Esophagus squamous epithelium (tissue), 5 donors: ENCODE measurements at places on chromosomes 5 and 9.

DNA sequence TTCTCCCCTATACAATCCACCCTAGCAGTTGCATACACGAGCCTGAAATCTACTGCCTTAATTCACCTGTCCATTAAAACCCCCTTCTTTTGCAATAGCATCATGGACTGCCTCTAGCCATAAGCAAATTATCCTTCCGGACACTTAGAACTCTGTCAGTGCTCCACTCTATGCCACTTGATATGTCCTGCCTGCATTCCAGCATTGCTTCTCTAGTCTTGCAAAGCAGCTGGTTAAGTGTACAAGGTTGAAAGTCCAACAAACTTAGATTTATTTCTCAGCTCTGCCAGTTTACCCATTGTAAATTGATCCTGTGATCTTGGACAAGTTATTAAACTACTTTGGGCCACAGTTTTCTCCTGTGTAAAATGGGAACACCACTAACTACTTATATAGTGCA is 197.9 kb downstream of the EPB41L4A start:
- H3K4me3 ChIP-seq = no peak overlapping the region
- no peak overlapping the region for H3K27ac ChIP-seq
- DNase-seq = no peak
- H3K36me3 ChIP-seq = no peaks in the 10 kb centered on the region

DNA sequence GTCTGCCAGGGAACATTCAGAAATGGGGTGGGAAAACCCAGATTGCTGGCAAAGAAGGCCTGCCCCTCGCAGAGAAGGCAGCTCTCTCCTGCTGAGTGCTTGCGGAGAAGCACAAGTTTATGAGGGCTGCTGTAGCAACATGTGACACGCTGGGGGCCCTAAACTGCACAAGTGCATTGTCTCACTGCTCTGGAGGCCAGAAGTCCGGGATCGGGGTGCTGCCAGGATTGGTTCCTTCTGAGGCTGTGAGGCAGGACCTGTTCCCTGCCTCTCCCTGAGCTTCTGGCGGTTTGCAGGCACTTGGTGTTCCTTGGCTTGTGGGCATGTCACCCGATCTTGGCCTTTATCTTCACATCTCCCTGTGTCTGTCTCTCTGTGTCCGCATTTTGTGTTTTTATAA is 75.6 kb upstream of the NEURL1B start:
- DNase-seq = no peak
- no peak overlapping the region for H3K4me3 ChIP-seq
- H3K4me1 ChIP-seq = peaks cover 9% of the 10 kb centered on the region
- no peaks in the 10 kb centered on the region for H3K36me3 ChIP-seq
- no peaks in the 10 kb centered on the region for H3K27me3 ChIP-seq

- H3K36me3 ChIP-seq = no peaks in the 10 kb centered on the region
- no peak overlapping the region for H3K27ac ChIP-seq
- H3K27me3 ChIP-seq = no peaks in the 10 kb centered on the region
Observed at GRCh38 chr5:141649056-141649688, 2.0 kb downstream of the FCHSD1 start.

- H3K27ac ChIP-seq = no peak overlapping the region
- DNase-seq = no peak
- no peaks in the 10 kb centered on the region for H3K27me3 ChIP-seq
- H3K36me3 ChIP-seq = no peaks in the 10 kb centered on the region
- no peaks in the 10 kb centered on the region for H3K4me1 ChIP-seq
- no peak overlapping the region for H3K4me3 ChIP-seq
Observed at GRCh38 chr5:90602681-90603080, 44.1 kb downstream of the ADGRV1 start.

DNA sequence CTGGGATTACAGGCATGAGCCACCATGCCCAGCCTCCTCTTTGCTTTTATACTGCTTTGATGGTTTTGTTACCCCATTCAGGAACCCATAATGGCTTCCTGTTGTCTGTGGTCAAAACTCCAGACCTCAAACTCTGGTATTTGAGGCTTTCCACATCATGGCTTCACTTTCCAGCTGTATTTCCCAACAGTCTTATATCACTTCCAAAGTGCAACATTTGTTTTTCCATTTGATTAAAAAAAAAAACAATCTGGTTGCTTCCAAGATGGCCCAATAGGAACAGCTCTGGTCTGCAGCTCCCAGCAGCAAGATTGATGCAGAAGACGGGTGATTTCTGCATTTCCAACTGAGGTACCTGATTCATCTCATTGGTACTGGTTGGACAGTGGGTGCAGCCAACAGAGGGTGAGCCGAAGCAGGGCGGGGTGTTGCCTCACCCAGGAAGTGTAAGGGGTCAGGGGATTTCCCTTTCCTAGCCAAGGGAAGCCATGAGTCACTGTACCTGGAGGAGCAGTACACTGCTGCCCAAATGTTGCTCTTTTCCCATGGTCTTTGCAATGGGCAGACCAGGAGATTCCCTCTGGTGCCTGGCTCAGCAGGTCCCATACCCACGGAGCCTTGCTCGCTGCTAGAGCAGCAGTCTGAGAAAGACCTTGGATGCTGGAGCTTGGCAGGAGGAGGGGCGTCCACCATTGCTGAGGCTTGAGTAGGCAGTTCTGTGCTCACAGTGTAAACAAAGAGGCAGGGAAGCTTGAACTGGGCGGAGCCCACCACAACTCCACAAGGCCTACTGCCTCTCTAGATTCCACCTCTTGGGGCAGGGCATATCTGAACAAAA is 458.4 kb downstream of the KDM4C start:
- no peak overlapping the region for H3K27ac ChIP-seq
- H3K27me3 ChIP-seq = no peaks in the 10 kb centered on the region
- H3K4me3 ChIP-seq = no peak overlapping the region
- no peaks in the 10 kb centered on the region for H3K36me3 ChIP-seq
- no peaks in the 10 kb centered on the region for H3K4me1 ChIP-seq

GRCh38 chr9:81417941-81418340 is 271.4 kb downstream of the TLE1 start:
- H3K27me3 ChIP-seq = no peaks in the 10 kb centered on the region
- no peak for DNase-seq
- no peaks in the 10 kb centered on the region for H3K4me1 ChIP-seq

GRCh38 chr9:2047916-2048315 is 32.8 kb downstream of the SMARCA2 start:
- H3K4me1 ChIP-seq = no peaks in the 10 kb centered on the region
- peaks cover 64% of the 10 kb centered on the region for H3K36me3 ChIP-seq
- no peaks in the 10 kb centered on the region for H3K27me3 ChIP-seq
- DNase-seq = no peak
- H3K27ac ChIP-seq = no peak overlapping the region

- H3K27ac ChIP-seq = peak overlapping the region; percentile 77
- H3K27me3 ChIP-seq = no peaks in the 10 kb centered on the region
- peaks cover 100% of the 10 kb centered on the region for H3K4me1 ChIP-seq
- H3K36me3 ChIP-seq = peaks cover 13% of the 10 kb centered on the region
- H3K4me3 ChIP-seq = peak overlapping the region; percentile 28
- no peak for DNase-seq
Observed at GRCh38 chr9:128887914-128888350, 6.0 kb downstream of the LRRC8A start.

DNA sequence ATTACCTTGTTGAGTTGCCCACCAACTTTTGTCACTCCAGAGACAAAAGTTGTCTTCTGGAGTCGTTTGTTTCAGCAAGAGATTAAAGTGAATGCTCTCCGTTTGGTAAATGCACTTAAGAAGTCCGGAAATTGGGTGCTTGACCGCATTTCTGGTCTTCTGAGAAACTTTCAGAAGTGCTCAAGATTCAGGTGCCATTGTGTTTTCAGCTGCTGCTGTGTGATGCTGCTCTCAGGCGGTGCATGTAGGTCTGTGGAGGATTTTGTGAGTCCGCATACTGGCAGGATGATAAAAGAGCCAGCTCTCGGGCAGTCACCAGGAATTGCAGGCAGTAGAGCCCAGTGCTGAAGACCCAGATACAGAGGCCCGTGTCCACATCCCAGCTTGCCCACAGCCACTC is 5.9 kb upstream of the NFIL3 start:
- H3K27ac ChIP-seq = no peak overlapping the region
- H3K4me3 ChIP-seq = no peak overlapping the region
- no peak for DNase-seq
- no peaks in the 10 kb centered on the region for H3K36me3 ChIP-seq
- peaks cover 19% of the 10 kb centered on the region for H3K4me1 ChIP-seq

GRCh38 chr9:110900456-110900855 is 137.8 kb downstream of the LPAR1 start:
- H3K4me1 ChIP-seq = no peaks in the 10 kb centered on the region
- no peak overlapping the region for H3K4me3 ChIP-seq
- no peaks in the 10 kb centered on the region for H3K36me3 ChIP-seq
- H3K27me3 ChIP-seq = no peaks in the 10 kb centered on the region

DNA sequence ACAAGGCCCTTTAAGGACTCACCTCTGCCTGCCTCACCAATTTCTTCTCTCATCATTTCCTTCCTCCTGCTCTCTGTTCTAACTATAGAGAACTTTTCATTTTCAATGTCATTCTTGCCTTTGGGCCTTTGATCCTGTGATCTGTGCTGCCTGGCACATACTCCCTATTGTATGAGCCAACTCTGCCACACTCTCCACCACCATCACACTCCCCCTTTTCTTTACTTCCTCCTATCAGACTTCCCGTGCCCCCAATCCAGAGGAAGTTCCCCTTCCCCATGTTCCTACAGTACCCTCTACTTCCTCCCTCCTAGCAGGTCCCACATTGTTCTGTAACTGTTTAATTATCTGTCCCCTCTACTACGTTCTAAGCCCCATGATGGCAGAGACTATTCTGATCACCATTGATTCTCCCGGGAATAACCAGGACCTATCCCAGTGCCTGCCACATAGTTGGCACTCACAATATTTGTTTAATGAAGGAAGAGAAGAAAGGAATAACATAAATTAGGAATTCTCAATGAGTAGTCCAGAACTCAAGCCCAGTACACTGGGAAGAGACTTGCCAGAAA is 27.5 kb downstream of the ADAM19 start:
- H3K4me1 ChIP-seq = peaks cover 53% of the 10 kb centered on the region
- no peak for DNase-seq
- no peaks in the 10 kb centered on the region for H3K36me3 ChIP-seq
- H3K4me3 ChIP-seq = no peak overlapping the region

DNA sequence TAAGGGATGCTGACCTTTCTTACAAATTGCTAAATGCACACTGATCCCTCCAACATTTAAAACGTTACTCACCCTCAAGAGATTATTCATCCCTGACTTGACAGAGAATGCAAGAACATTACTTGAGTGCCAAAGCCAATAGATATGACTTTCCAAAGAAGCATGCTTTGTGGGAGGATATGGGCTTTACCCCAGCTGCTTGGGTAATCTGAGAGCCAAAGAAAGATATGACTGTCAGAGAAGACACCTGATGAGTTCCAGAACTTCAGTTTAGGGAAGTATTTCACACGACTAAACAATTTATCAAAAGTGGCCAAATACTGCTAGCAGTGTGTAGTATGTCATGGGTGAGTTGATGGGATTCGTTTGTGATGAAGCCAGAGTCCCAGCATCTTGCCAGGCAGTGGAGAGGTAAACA is 7.4 kb upstream of the SPDL1 start:
- no peak overlapping the region for H3K4me3 ChIP-seq
- no peak overlapping the region for H3K27ac ChIP-seq
- no peaks in the 10 kb centered on the region for H3K36me3 ChIP-seq
- H3K27me3 ChIP-seq = peaks cover 67% of the 10 kb centered on the region
- DNase-seq = no peak
- peaks cover 24% of the 10 kb centered on the region for H3K4me1 ChIP-seq

GRCh38 chr9:136079211-136079915 is 15.7 kb downstream of the NACC2 start:
- H3K4me3 ChIP-seq = no peak overlapping the region
- peaks cover 18% of the 10 kb centered on the region for H3K4me1 ChIP-seq
- DNase-seq = no peak
- peaks cover 45% of the 10 kb centered on the region for H3K36me3 ChIP-seq

DNA sequence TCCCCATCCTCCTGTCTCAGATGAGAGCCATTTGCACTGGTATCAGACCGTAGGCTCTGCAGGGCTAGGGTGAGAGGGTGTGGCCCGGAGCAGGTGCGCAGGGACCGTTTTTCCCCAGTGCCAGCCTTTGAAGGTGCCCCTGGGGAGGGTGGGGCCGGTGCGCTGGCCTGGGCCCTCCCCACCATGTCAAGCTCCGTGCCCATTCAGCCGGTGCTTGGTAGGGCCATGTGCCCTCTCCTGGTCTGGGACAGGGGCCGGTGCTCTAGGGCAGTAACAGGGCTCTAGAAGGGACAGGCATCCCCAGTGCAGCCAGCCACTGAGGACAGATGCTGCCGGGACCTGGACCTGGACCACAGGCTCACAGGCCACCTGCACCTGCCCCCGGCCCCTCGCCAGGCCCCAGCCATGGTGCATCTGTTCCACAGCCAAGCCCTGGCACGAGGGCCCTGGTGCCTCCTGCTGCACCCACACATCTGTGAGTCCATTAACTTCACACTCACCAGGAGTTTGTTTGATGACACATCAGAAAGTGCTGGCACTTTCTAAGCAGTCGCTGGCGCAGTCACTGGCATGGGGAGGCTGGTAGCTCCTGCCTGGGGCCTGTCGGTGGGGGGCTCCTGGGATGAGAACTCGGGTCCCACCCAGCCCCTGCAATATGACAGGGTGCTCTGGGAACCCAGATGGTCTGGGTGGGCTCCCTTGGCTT is 5.0 kb upstream of the QRFP start:
- DNase-seq = no peak
- H3K27ac ChIP-seq = no peak overlapping the region
- peaks cover 94% of the 10 kb centered on the region for H3K27me3 ChIP-seq
- no peak overlapping the region for H3K4me3 ChIP-seq

- no peaks in the 10 kb centered on the region for H3K4me1 ChIP-seq
- no peaks in the 10 kb centered on the region for H3K36me3 ChIP-seq
- no peak overlapping the region for H3K27ac ChIP-seq
- no peak overlapping the region for H3K4me3 ChIP-seq
- no peak for DNase-seq
- H3K27me3 ChIP-seq = no peaks in the 10 kb centered on the region
Observed at GRCh38 chr9:91234523-91234922, 127.2 kb downstream of the AUH start.

GRCh38 chr5:1253456-1254105 is 28.4 kb downstream of the SLC6A18 start:
- H3K36me3 ChIP-seq = no peaks in the 10 kb centered on the region
- no peak overlapping the region for H3K4me3 ChIP-seq
- DNase-seq = no peak
- H3K27me3 ChIP-seq = no peaks in the 10 kb centered on the region
- no peak overlapping the region for H3K27ac ChIP-seq

DNA sequence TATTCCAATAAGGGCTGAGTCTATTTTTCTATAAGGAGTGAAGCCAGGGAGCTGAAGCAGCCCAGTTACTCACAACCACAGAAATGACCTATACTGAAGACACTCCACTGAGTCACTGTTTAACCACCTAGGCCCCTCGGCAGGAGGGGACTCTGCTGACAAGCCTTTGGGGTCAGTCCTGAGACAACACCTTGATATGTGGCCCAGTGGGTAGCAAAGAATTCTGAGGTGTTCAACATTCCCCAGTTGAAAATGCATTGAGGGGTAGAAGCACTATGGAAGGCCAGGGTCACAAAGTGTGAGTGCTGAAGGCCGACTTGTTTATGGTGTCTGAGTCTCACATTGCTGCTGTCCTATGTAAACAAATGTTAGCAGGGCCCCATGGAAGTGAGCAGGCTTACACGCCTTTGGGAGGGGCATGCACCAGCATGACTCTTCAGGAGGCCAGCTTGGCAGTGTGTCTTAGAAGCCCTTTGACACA is 112.6 kb upstream of the NFIL3 start:
- no peaks in the 10 kb centered on the region for H3K36me3 ChIP-seq
- peak overlapping the region; percentile 15 for H3K27ac ChIP-seq
- DNase-seq = no peak
- H3K4me1 ChIP-seq = peaks cover 11% of the 10 kb centered on the region
- H3K4me3 ChIP-seq = no peak overlapping the region
